ENCODE measurements at places on chromosomes 2 and 18.

- no peak for DNase-seq
These were observed 454.4 kb upstream of the MEIS1 start for GRCh38 chr2:65980531-65980930.

DNA sequence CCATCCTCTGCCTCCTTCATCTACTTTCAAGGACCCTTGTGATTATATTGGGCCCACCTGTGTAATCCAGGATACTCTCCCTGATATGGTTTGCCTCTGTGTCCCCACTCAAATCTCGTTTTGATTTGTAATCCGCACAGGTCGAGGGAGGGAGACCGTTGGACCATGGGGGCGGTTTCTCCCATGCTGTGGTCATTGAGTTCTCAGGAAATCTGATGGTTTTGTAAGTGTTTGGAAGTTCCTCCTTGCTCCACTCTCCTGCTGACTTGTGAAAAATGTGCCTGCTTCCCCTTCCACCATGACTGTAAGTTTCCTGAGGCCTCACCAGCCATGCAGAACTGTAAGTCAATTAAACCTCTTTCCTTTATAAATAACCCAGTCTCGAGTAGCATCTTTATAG lies 42.0 kb upstream of the EML6 start:
- no peak for DNase-seq

DNA sequence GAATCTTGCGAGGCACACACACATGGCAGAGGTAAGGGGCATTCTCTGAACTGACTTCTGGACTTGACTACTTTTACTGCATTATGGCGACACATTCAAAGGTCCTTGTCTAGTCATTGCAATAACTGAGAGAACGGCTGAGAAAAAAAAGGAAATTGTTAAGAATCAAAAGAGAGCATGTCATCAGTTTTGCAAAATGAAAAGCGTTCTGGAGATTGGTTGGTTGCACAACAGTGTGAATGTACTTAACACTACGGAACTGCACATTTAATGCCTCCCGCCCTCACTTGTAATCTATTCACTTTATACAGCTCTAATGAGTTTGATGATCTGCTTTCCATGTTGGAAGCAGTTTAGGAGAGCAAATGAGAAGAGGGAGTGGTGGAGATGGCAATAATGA lies 68.5 kb upstream of the NFU1 start:
- no peak for DNase-seq

- DNase-seq = no peak
These were observed 8.1 kb upstream of the ATRAID start for GRCh38 chr2:27203741-27204140.

- no peak for DNase-seq
These were observed 149.2 kb downstream of the SATB2 start for GRCh38 chr2:199308567-199308966.

- DNase-seq = no peak
These were observed 17.7 kb downstream of the ITGB1BP1 start for GRCh38 chr2:9405636-9406035.

- no peak for DNase-seq
These were observed 5.0 kb downstream of the EVA1A start for GRCh38 chr2:75555701-75556100.

DNA sequence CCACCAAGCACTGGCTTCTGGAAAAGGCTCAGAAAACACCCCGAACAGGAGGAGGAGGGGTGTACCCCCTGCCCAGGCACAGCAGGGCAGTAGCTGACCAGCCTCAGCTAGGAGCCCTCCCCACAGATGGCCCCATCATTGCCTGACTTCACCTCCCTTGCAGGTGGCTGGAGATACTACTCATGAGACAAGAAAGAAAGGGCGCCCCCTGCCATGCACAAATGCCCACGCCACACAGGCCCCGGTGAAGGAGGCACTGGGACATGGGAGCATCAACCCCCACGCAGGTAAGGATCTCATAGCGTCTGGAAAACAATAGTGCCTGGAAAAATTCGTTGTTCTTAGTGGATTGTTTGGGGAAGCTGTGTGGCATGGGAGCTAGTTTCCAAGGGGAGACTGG lies 240.6 kb downstream of the TFCP2L1 start:
- DNase-seq = peak; percentile 20

GRCh38 chr2:148926291-148926961 lies 51.4 kb downstream of the KIF5C start:
- DNase-seq = peak; percentile 74

DNA sequence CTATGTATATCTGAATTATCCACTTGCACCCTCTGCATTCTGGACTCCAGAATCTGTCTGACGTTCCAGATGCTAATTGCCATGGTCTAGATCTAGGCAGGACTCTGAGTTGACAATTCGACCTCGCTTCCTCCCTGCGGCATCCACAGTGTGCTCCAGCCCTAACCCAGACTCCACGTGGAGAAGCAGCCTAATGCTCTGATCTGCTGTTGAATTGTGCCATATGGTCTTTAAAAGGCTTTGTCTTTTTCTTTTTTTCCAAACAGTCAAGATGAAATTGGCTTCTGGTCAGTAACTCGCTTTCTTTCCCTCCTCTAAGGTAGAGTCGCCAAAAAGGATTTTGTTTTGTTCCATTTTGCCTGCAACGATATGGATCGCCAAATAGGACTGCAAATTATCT lies 752.6 kb upstream of the ID2 start:
- DNase-seq = no peak

DNA sequence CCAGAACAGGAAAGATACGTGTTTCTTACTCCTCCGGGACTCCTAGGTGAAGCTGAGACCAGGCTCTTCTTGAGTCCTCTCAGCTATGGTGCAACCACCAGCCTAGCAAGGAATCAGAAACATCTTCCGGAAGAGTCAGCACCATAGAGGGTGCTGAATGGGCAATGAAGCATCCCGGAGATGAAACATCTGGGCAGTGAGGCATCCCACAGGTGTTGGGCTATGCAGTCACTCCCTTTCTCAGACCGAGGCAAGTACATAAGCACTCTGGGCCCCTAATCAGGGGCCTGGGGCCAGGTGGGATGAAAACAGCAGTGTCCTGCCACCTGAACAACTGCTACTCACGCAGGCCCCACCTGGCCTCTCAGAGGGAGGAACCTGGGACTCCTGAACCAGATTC lies 1.4 kb upstream of the CAPN10 start:
- no peak for DNase-seq

DNA sequence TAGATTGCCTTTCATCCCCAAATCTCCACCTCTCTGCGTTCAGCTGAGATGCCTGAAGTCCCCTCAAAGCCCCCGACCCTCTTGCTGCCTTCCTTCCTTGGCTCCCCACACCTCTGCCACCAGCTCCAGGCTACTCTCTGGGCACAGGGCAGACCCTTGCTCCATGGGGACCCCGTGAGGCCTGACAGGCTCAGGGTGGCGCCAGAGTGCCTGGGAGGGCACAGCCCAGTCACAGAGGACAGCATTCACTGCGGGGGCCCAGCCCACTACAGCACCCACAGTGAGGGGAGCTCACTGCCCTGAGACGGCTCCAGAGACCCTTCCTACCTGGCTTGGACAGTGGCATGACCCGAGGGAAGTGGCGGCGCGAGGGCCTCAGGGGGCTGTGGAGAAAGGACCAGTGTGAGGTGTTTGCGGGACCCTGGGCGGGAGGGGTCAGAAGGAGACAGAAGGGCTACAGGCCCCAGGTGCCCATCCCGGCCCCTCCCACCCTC lies 51.0 kb downstream of the AQP12A start:
- DNase-seq = no peak

- no peak for DNase-seq
These were observed 55.1 kb upstream of the MAP4K3 start for GRCh38 chr2:39492095-39492590.

GRCh38 chr2:71129902-71130151 lies 202 bp downstream of the MCEE start:
- DNase-seq = no peak

- DNase-seq = no peak
These were observed 158.5 kb downstream of the FTCDNL1 start for GRCh38 chr2:199692489-199692888.

DNA sequence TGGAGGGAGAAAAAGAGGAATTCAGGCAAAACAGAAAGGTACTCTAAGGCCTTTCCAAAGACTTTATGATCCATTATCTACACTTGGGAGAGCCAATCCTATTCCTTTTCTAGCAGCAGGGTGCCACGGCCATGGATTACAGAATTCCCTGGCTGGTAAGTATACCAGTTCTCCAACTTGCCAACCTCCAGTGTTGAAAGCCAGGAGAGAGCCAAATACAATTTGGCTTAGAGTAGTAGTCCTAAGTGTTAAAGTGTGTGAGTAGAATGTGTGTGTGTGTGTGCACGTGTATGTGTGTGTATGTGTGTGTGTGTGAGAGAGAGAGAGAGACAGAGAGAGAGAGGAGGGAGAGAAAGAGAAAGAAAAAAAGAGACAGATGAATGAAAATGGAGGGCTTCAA lies 43.3 kb downstream of the WDPCP start:
- no peak for DNase-seq

DNA sequence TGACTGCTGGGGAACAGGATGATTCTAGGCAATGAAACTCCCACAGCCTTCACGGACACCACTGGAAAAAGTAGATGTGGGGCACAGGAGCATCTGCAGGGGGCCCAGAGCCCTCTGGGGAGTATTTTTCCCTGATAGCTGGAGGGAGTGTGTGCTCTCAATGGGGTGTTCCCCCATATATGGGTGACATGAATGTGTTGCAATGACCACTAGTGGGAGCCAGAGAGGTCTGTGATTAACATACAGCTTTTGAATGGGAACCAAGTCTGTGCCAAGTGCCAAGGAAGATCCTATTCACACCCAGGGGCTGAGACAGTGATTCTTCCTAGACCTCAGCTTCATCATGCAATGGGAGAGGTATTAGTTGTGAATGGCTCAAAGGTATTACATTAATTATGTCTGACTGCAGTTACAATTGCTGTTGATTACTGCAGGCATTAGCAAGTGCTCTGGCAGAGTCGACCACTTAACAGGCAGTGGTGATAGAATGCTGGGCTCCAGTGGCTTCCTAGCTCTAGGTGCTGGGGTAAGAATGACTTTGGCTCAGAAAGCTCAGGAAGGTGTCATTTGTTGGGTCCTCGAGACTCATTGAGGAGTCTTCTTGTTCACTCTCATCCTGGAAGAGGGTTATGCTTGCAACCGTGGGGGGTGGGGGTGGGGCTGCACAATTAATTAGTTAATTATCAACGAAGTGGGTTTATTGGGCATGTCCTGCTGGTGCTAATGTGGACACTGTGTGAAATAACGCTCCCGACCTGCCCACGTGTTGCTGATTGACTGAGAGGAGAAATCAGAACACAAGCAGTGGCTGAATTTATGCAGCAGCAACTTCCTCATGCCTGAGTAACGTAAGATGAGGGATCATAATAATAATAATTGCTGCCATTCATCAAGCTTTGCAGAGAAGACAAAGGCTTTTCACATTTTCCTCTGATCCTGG lies 194.1 kb downstream of the CLIP4 start:
- peak; percentile 49 for DNase-seq

GRCh38 chr2:133142087-133142486 lies 426.2 kb downstream of the NCKAP5 start:
- no peak for DNase-seq

Measured in HuH-7 (cell line).